Esophagus squamous epithelium (tissue), 5 donors: ENCODE measurements at places on chromosomes 3 and 15.

DNA sequence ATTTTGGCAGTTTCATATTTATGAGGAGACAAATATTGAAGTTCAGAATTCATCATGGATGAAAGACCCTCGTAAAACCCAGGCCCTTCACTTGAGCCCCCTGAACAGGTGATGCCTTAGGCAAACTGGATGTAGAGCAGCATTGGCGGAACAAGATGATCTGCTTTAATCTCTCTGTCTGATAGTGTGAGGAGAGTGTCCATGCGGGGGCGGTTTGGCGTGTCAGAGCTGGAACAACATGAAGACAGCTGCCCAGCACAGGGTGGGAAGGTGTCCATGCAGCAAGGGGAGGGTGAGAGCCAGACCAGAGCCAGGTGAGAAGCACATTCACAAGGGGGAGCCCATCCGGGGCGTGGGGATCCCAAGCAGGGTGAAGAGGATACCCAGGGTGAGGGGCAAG is 31.8 kb upstream of the ANP32A start:
- DNase-seq: no peak

DNA sequence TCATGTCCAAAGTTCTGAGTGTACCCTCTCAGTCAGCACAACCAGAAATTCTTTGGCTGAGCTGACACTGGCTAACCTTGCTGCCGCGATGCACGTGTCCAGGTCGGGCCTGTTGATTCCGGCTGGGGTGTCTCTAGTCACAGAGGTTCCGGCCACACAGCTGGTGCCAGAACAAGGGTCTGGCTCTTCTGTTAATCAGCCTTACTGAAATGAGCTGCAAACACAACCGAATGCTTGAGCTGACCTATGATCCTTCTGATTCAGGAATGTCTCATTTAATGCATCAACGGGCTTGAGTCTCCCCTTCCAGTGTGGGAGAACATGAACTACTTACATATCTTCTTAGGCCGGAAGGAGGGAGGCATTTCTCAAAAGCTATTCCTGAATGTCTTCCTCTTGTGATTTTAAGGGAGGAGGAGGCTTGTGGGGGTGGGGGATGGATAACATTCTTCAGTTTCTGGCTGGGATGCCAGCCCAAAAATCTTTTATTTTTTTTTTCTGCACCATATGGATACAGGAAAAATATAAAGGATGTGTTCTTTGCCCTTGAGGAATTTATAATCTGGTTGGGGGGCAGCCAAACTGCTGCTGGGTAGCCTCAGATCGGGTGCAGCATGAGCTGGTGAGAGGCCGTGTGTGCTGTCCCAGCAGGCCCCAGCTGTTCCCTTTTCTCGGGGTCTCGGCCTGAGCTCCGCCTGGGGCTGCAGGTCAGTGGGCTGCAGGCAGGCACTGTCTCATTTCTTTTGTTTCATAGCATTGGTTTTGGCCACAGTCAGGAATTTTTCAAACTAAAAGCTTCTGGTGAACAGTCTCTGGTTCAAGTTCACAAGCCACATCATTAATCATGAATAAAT is 319.1 kb upstream of the TBL1XR1 start:
- DNase-seq: no peak

DNA sequence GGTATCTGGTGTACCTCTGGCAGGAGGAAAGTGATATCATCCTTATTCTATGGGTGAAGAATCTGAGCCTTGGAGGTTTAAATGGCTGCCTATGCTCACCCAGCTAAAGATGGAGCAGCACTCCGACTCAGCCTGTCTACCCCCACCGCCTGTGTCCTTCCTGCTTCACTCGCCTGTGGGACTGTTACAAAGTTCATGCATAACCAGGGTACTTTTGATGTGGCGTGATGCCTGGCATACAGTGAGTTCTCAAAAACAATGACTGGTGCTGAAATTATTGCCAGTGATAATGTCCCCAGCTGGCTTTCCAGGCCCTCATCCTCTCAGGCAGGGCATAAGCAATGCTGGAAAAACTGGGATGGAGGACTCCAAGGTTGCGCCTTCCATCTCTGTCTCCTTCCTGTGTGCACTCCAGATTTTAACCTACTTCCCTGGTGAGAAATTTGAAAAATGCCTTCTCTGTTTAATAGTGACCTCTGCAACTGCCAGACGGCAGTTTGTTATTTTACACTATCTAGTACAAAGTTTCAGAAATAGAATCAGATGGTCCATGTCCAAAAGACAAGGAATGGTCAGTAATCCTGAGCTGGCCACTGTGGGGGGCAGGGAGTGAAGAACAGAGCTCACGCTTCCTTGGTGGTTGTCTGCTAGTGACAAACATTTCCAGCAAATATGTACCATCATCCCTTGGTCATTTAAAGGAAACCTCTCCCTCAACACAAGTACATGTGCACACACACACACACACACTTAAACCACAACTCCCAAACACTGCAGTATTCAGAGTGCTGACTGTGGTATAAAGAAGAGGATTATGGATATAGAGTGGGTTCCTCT is 86.5 kb upstream of the NMNAT3 start:
- DNase-seq: no peak

GRCh38 chr3:17144665-17144993 is 259.9 kb downstream of the PLCL2 start:
- no peak for DNase-seq

- DNase-seq: no peak
These were observed 296.6 kb downstream of the PLOD2 start for GRCh38 chr3:145864336-145864735.

DNA sequence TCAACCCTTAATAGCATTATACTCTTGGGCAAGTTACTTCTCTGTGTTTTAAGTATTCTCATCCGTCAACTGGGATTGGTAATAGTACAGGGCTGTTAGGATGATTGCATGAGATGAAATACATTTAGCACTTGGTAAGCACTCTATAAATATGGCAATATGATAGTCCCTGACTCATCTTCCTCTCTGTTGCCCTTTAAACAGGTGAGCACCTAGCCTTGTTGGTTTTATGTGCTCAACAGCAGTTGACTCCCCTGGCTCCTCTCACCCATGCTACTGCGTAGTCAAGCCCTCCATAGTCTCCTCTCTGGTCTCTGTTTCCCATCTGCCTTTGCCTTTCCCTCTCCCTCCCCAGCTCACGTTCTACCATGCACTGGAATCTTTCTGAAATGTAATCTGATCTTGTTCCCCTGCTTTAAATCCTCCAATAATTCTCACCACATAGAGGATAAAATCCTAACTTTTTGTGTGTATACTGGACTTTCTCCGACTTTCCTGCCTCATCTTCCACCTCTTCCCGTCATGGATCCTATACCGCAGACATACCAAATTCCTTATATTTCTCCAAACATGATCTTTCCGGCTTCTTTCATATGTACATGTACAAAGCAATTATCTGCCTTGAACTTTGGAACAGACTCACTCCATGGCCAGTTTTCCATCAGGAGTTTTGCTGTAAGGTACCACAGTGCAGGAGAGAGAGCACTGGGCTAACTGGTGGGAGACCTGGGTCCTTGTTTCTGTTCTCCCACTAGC is 42.3 kb downstream of the FSD2 start:
- no peak for DNase-seq

- no peak for DNase-seq
These were observed 46.6 kb downstream of the APH1B start for GRCh38 chr15:63323798-63324563.

DNA sequence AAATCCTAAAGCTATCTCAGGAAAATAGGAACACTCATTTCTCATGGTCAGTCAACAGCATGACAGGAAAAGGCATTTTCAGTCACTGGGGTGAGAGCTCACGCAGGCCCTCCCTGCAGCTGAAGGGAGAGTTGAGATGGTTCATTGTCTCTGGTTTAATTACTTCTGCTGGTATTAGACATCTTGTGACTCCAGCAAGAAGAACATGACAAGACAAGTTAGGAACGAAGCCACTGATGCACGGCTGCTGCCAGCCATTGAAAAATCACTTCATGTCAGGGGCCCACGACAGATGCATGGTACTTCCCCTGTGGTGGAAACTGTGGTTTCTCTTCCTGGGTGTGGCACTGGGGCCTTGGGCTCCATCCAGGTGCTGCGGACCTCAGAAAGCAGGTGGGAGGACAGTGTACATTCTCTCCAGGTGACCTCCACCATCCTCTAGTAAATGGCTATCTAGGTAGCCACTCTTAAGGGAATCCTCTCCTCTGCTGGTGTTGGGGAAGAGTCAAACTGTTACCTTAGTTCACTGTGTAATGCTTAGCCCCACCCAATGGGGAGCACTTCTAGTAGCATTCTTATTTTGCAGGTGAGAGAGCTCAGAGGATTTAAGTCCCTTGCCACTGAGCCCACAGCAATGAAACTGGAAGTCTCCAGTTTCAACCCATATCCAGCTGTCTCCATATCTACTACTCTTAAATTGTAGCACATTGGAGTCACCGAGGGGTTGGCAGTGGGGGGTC is 274.2 kb downstream of the LRTM1 start:
- DNase-seq: no peak

- no peak for DNase-seq
These were observed 1.4 kb upstream of the GREM1 start for GRCh38 chr15:32716216-32716914.

- DNase-seq: no peak
These were observed 19.0 kb upstream of the TRAK1 start for GRCh38 chr3:42071904-42072812.

GRCh38 chr3:65915477-65915876 is 123.2 kb downstream of the MAGI1 start:
- DNase-seq: no peak

GRCh38 chr3:189195302-189195701 is 23.5 kb downstream of the TPRG1 start:
- no peak for DNase-seq

- no peak for DNase-seq
These were observed 2.5 kb upstream of the TBC1D21 start for GRCh38 chr15:73870700-73871408.

DNA sequence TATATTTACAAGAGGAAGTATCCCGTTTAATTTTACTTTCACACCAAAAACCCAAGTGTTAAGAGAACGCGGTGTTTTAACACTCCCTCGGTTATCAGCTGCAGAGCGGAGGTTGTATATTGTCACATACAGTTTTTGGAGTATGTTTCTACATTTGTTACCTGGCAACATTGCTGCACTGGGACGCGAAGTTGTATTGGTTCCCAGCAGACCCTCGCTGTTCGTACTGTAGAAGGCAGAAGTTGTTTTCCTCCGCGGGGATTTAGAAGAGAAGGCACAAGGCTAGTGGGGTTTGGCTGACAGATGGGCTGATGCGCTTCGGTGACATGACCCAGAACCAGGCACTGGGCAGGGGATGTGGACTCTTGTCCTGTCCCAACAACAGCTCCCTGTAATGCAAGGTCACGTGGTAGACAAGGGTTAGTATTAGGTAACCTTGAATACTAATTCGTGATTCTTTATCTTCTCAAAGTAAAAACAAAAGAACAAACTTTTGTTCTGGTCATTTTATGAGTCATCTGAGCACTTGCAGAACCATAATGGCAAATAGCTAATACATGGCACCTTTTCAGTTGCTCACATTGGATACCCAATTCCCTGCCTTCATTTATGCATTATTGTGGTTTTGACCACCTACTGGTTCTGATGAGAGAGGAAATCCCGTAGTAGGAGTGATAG is 230.4 kb upstream of the BHLHE40 start:
- DNase-seq: no peak

- DNase-seq: no peak
These were observed 39.5 kb downstream of the ANP32A start for GRCh38 chr15:68781217-68781616.

- DNase-seq: no peak
These were observed 196.7 kb downstream of the ISL2 start for GRCh38 chr15:76533060-76533820.
